ENCODE measurements at places on chromosomes 5 and 9. TPM values are rescaled to one million over a fixed set of nuclear protein-coding genes. Genes with fewer than 3 reads are reported as not detected.

The ARSI gene
- total RNA-seq, result not detected

DNA sequence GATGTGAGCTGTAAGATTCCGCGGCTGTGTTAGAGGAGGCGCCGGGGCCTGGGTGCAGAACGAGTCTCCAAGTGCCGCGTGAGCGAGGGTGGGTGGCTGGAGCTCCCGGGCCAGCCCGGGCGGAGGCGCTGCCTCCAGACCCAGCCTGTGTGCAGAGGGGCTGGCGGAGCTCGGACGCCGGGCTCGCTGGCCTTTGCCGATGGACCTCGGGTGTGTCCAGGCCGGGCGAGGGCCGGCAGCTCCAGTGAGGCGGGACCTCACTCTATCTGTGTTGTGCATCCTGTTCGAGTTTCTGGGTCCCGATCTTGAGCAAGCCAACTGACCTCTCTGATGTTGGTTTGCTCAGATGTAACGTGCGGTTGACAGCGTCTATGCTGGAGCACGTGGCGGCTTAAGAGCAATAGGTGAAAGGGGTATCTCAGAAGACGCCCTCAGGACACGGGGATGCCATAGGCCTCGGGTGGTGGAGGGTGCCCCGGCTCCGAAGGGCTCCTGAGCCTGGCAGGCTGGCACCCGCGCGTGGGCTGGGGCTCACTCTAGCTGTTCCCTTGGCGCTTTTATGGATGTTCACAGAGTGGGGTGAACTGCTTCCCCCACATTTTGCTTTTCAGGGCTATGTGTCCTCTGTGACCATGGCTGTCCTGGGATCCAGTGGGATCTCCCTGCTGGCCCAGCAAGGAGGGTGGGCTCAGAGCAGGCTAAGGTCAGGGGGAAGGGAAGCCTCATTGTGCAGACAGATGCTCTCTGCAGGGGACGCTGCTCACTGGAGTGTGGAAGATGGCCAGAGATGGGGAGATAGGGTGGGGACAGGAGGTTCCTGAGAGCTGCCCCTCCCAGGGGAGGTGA, 69.8 kb downstream of the MRPL36 start:
- H3K4me3 ChIP-seq, result no peak overlapping the region
- DNase-seq, result peak; percentile 3
- H3K27me3 ChIP-seq, result peaks cover 5% of the 10 kb centered on the region
- H3K27ac ChIP-seq, result no peak overlapping the region

GRCh38 chr5:132093271-132093670, 19.7 kb downstream of the CSF2 start:
- peaks cover 28% of the 10 kb centered on the region for H3K4me1 ChIP-seq
- H3K27me3 ChIP-seq, result no peaks in the 10 kb centered on the region
- no peak overlapping the region for H3K27ac ChIP-seq
- no peak overlapping the region for H3K4me3 ChIP-seq
- peaks cover 3% of the 10 kb centered on the region for H3K36me3 ChIP-seq

The NUTM2G gene
- total RNA-seq, result not detected

GRCh38 chr5:172777881-172778814, 7.2 kb upstream of the DUSP1 start:
- H3K4me1 ChIP-seq, result peaks cover 41% of the 10 kb centered on the region
- H3K36me3 ChIP-seq, result no peaks in the 10 kb centered on the region
- peak overlapping the region; percentile 95 for H3K27ac ChIP-seq
- H3K4me3 ChIP-seq, result peak overlapping the region; percentile 58
- H3K27me3 ChIP-seq, result no peaks in the 10 kb centered on the region

The CLIC3 gene
- total RNA-seq, result 2.6 TPM

- H3K27ac ChIP-seq, result no peak overlapping the region
- H3K4me1 ChIP-seq, result no peaks in the 10 kb centered on the region
- DNase-seq, result no peak
- H3K27me3 ChIP-seq, result no peaks in the 10 kb centered on the region
- no peak overlapping the region for H3K4me3 ChIP-seq
- H3K36me3 ChIP-seq, result peaks cover 22% of the 10 kb centered on the region
Measured at GRCh38 chr5:81315336-81315735, 13.9 kb downstream of the ZCCHC9 start.

The DRD1 gene
- total RNA-seq, result not detected

The LMAN2 gene
- total RNA-seq, result 132 TPM

The ATP6V0E1 gene
- total RNA-seq, result 192 TPM

DNA sequence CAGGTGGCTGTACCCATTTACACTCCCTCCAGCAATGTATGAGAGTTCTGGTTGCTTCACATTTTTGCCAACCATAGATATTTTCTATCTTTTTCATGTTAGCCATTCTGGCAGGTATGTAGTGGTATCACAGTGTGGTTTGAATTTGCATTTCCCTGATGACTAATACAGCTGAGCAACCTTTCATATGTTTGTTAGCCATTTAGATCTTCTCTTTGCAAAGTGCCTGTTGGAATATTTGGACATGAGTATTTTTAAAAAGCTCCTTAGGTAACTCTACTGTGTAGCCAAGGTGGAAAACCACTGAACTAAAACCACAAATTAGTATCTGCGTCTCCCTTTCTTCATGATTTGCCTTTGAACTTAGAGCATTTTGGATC, 31.9 kb downstream of the IRF1 start:
- no peak for DNase-seq
- H3K4me3 ChIP-seq, result peak overlapping the region; percentile 5
- peaks cover 77% of the 10 kb centered on the region for H3K36me3 ChIP-seq

GRCh38 chr9:120846906-120847305, 4.2 kb upstream of the PSMD5 start:
- peak overlapping the region; percentile 95 for H3K4me3 ChIP-seq
- H3K36me3 ChIP-seq, result peaks cover 71% of the 10 kb centered on the region
- H3K27me3 ChIP-seq, result no peaks in the 10 kb centered on the region
- H3K4me1 ChIP-seq, result peaks cover 66% of the 10 kb centered on the region

- no peak overlapping the region for H3K4me3 ChIP-seq
- peaks cover 21% of the 10 kb centered on the region for H3K4me1 ChIP-seq
- H3K27ac ChIP-seq, result no peak overlapping the region
- H3K36me3 ChIP-seq, result no peaks in the 10 kb centered on the region
- no peaks in the 10 kb centered on the region for H3K27me3 ChIP-seq
Measured at GRCh38 chr9:93895535-93895934, 59.6 kb downstream of the BARX1 start.

The CCL21 gene
- not detected for total RNA-seq

DNA sequence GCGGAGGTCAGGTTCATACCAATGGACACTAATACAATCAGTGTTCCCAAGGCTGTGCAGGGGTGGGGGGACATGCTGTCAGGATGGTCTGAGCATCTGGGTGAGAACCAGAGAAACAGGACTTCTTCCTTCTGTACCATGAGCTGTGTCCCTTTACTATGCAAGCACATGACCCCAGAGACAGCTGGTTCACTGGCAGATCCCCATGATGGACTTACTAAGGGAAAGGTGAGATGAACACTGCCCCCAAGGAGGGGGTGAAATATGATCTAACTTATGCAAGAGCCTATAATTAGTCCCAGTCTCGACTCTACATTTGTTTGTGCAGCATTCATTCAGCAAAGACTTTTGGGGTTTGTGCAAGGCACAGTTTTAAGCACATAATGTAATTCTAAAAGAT, 91.4 kb downstream of the LIFR start:
- peaks cover 23% of the 10 kb centered on the region for H3K27me3 ChIP-seq
- H3K4me3 ChIP-seq, result no peak overlapping the region
- DNase-seq, result no peak
- H3K4me1 ChIP-seq, result no peaks in the 10 kb centered on the region

The SPATA31A3 gene
- total RNA-seq, result not detected

The PCDHGA2 gene
- not detected for total RNA-seq

DNA sequence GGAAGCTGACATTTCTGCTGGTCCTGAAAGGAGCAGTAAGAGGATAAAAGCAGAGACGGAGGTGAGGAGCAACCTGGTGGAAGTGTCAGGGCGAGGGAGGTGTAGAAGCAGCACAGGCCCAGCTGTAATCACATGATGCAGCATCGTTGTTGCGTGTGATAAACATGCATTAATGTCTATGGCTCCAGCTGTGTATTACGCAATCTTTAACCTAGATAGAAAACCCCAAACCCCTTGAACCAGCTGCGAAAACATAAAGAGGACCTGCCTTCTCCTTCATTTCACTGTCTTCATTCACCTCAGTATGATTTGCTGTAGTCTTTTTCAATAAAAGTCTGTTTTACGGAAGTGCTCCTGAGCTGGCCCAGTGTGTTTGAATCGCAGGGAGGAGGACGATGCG, 162.9 kb downstream of the NTRK2 start:
- H3K27me3 ChIP-seq, result peaks cover 4% of the 10 kb centered on the region
- no peak overlapping the region for H3K27ac ChIP-seq
- H3K4me3 ChIP-seq, result no peak overlapping the region
- no peaks in the 10 kb centered on the region for H3K36me3 ChIP-seq
- no peaks in the 10 kb centered on the region for H3K4me1 ChIP-seq

DNA sequence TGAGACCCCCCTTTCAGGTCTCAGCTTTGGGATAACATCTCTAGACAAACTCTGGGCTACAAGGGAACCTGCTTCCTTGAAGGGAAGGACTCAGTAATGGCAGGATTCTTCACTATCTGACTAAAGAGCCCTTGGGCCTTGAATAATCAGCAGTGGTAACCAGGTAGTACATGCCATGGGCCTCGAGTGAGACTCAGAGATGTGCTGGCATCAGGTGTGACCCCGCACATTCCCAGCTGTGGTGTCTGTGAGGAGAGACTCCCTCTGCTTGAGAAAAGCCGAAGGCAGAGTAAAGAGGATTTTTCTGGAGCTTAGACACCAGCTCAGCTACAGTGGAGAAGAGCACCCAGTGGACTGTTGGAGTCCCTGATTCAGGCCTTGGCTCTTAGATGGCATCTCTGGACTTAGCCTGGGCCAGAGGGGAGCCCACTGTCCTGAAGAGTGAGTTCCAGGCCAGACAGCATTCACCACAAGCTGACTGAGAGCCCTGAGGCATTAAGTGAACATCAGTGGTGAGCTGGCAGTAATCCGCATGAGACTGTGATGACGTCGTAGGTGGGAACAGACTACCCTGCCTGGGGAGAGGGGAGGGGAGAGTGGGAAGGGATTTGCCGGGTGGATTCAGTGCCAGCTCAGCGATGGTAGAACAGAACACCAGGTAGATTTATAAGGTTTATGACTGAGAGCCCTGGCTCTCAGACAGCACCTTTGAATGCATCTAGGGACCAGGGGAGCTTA, 5.3 kb upstream of the ZNF782 start:
- H3K27ac ChIP-seq, result no peak overlapping the region
- no peaks in the 10 kb centered on the region for H3K36me3 ChIP-seq
- H3K4me3 ChIP-seq, result no peak overlapping the region
- H3K27me3 ChIP-seq, result peaks cover 19% of the 10 kb centered on the region

The SLC4A9 gene
- total RNA-seq, result 0.44 TPM

GRCh38 chr5:24353611-24354010, 291.2 kb downstream of the CDH10 start:
- no peak overlapping the region for H3K4me3 ChIP-seq
- no peaks in the 10 kb centered on the region for H3K4me1 ChIP-seq
- H3K36me3 ChIP-seq, result no peaks in the 10 kb centered on the region
- no peaks in the 10 kb centered on the region for H3K27me3 ChIP-seq

GRCh38 chr9:132381966-132382541, 24.6 kb downstream of the TTF1 start:
- no peak overlapping the region for H3K4me3 ChIP-seq
- peaks cover 52% of the 10 kb centered on the region for H3K36me3 ChIP-seq
- no peak for DNase-seq
- peak overlapping the region; percentile 69 for H3K27ac ChIP-seq

DNA sequence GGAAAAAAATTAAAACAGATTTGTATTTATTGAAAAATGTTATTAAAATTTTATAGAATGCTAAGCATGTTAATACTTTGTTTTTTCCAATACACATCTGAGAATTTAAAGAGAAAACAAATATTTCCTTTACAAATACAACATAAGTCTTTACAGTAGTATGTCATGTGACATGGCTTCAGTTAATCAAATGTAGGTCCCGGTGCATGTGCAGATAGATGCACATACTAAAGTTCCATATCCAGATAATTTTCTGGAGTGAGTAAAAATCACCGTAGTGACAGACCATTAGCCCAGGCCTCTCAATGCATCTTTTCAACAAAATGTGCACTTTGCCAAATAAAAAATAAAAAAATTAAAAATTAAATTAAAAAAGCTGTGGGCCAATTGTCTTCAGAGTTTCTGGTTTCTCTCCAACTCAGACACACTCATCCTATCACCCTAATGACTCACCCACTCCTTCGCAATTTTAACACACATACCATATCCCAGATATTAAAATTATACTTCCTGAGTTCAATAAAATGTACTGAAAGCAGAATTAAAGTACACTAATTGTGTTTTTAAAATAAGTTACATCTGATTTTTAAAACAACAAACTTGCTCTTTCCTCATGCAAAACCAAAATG, 508.1 kb downstream of the NR2F1-AS1 start:
- no peaks in the 10 kb centered on the region for H3K36me3 ChIP-seq
- DNase-seq, result no peak
- H3K27ac ChIP-seq, result no peak overlapping the region
- no peaks in the 10 kb centered on the region for H3K4me1 ChIP-seq

DNA sequence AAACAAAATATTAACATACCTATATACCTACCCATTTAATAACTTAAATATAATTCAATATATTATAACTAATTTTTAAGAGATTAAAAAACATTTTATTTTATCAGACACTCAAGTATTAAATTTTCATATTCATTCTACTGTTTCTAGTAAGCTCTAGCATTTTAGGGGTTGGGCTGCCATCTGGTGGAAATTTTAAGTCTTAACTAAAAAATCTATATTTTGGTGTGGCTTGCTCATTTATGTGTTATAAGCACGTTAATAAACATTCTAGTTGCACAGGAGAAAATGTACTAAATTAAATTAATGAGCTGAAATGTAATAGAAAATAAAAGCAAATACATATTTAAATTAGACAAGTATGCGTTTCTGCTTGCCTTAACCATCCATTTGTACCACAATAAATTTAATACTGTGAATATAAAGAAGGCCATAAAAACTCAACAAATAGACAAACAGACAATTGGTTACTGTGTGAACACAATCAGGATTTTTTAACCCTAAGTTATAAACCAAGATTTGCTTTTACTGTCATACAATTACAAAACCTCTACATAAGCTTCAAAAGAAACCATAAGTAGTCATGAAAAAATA, 1728.3 kb upstream of the CDH9 start:
- H3K27me3 ChIP-seq, result no peaks in the 10 kb centered on the region
- no peaks in the 10 kb centered on the region for H3K36me3 ChIP-seq

The KIF24 gene
- total RNA-seq, result 11.0 TPM

The PCDHGA6 gene
- not detected for total RNA-seq

The BHMT2 gene
- total RNA-seq, result not detected

DNA sequence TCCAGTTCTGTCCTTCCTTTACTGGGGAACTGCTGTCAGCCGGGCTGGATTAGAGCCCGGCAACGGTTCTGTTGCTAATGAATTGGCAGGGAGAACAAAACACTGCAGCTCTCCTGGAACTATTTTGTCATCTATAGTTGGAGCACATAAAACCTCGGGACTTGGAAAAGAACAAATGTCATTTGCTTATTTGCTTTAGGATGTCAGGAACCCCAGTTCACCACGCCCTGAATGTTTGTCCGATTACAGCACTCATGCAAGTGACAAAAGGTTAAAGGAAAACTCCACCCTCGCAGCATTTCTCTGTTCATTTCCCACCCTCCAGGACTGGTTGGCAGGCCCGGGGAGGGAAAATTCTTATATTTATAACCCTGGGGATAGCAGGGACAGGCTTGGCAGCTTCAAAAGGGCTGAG, 66.4 kb upstream of the PLPP1 start:
- peaks cover 3% of the 10 kb centered on the region for H3K36me3 ChIP-seq
- DNase-seq, result no peak
- peaks cover 37% of the 10 kb centered on the region for H3K4me1 ChIP-seq
- H3K27me3 ChIP-seq, result no peaks in the 10 kb centered on the region
- peak overlapping the region; percentile 82 for H3K27ac ChIP-seq

The HRH2 gene
- total RNA-seq, result 21.7 TPM

GRCh38 chr9:24391095-24391494, 154.6 kb downstream of the IZUMO3 start:
- no peaks in the 10 kb centered on the region for H3K36me3 ChIP-seq
- H3K27ac ChIP-seq, result no peak overlapping the region
- no peaks in the 10 kb centered on the region for H3K27me3 ChIP-seq
- H3K4me1 ChIP-seq, result no peaks in the 10 kb centered on the region

The IQGAP2 gene
- 90.5 TPM for total RNA-seq

Measured in activated CD4-positive, alpha-beta T cell treated with anti-CD3 and anti-CD28 coated beads, Interleukin-2, amount 10 ng/mL, durations not matched to agents 7 days and 5 days (primary cell).